ENCODE measurements at places on chromosomes 12 and 14.

DNA sequence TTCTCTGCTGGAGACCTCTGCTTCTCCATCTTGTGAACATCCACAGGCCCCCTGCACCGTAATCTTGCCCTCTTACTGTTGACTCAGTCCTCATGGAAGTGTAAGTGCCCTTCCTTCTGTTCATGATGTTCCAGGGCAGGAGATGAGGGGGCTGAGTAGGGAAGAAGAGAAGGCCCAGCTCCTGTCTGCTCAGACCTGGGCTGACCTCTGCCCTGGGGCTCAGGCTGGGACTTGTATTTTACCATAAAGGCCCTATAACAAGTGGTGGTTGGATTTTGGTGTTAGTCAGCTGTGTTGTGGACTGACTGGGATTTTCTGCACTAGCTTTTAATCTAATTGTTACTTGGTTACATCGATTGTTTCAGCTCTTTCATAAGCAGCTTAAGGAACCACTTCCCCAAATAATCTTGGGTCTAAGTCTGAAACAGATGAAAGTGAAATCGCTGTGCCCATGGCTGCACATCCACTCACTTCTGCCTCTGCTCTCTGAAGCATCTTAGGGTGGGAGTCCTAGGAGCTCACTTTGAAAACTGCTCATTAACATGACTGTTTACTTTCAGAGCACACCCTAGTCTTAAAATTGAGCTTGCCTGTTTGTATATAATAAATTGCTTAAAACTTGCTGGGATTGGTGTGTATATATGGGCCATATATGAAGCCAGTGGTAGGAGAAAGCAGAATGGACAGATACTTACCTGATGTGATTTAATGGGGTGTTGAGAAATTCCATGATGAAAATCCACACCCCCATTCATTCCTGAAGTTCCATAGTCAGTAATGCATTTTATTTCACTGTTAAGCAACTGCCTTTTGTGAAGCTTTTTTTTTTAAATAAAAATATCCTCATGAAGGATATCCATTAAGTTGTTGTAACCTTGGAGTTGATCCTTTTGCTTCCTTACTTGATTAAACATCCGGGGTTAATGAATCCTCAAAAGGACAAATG lies 17.7 kb downstream of the C12orf71 start:
- DNase-seq, result no peak

DNA sequence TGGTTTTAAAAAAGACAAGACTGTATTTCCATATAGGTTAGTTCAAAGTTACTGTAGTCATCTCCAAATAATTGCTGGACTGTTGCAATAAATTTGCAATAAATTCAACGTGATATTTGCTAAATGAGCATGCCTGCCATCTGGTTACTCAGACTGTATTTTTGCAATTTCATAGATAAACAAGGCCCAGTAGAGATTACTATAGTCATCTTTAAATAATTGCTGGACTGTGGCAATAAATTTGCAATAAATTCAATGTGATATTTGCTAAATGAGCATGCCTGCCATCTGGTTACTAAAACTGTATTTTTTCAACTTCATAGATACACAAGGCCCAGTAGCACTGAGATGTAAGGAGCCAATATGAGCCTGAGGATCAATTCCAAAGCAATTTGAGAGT lies 5.6 kb downstream of the NTN4 start:
- DNase-seq, result no peak

DNA sequence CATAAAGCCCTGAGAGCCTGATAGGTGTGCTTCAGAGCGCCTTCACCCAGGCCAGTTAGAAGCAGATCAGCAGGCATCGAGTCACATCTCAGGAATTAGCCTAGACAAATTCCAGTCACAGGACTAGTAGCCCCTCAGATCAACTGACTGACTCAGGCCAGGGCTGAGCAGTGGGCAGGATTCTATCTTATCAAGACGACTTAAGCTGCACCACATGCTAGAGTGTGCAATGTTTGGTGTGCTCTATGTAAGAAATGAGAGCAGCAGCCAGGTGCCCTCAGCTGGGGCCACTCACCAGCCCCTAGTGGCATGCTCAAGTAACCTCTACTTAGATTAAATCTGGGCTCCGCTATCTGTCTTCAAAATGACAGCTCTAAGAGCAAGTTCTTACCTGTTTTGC lies 19.7 kb upstream of the NGB start:
- DNase-seq, result no peak

DNA sequence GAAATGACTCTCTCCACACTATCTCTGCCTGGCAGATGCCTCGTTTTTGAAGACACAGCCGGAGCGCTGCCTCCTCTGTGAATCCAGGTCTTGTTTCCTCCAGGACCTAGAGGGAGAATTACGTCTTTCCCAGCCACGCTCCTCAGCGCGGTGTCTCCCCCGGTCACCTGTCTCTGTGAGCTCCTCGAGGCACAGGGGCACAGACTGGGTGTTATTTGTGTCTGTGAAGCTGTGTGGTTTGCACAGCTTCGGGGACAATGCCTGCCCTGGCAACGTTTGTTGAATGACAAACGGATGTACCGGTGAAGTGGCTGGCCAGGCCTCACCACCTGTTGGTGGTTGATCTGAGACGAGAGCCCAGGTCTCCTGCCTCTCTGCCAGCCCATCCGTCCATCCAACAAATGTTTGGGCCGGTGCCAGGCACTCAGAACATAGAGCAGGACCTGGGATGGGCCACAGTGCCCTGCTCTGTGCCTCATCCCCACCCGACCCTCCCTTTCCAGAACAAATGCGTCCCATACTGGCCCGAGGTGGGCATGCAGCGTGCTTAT lies 6.1 kb downstream of the PTPN6 start:
- peak; percentile 43 for DNase-seq

DNA sequence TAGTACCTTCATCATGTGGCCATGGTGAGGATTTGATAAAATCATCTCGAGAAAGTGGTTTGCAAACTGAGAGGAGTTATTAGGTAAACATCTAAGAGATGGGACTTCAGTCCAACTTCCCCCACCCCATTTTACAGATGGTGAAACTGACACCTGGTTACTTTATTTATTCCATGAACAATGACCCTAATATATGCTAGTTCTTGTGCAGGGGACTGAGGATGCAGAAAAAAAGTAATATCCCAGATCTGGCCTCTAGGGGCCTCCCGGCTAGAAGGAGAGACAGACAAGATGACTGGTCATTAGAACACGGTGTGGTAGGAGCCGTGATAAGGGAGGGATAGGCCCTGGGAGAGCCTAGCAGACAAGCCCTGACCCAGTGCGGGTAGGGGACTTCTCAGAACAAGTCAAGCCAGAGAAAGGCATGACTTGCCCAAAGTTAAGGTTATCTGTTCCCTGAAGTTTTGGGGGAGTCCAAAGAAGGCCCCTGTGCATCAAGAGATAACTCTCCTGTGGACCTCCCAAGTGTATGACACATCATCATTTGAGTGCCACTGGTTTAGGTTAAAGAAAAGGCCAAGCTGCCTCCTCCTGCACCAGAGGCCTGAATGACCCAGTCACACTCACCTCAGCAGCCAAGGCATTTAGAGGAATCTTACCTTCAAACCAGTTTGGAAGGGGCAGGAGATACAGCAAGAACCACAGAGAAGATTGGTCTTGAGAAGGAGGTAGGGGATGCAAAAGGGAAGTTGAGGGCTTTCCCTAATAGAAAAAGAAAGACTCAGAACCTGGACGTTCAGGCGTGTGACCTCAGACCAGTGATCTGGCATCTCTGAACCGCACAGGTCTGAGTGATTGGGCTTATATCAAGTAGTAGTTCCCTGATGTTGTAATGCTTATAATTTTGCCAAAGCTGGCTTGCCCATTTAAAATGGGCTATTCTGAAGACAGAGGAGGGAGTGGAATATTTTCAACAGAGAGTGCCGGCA lies 1.6 kb downstream of the CMKLR1 start:
- DNase-seq, result no peak

DNA sequence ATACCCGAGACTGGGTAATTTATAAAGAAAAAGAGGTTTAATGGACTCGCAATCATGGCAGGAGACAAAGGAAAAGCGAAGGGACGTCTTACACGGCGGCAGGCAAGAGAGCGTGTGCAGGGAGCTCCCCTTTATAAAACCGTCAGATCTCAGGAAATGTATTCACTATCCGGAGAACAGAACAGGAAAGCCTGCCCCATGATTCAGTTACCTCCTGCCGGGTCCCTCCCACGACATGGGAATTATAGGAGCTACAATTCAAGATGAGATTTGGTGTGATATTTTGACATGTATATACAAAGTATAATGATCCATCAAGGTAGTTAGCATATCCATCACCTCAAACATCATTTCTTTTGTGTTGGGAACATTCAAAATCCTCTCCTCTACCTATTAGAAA lies 2.3 kb upstream of the CDCA4 start:
- no peak for DNase-seq

DNA sequence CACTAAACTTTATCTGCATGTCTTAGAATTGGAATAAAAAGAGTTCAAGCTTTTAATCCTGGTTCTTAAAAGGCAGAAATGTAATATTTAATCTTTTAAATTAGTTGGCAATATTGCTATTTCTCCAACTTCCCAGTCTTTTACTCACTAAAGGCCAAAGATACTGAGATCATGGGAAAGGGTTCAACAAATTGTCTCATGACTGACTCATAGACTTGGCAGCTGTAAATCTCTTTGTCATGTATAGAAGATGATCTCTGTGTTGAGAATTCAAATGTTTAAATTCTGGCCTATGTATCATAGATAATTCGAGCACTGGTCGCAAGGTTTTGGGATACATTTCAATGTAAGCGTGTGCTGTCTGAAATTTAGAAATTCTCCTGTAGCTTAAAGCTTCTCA lies 40.1 kb upstream of the STRAP start:
- DNase-seq, result no peak

GRCh38 chr12:104023710-104024109 lies 26.3 kb downstream of the GLT8D2 start:
- no peak for DNase-seq

DNA sequence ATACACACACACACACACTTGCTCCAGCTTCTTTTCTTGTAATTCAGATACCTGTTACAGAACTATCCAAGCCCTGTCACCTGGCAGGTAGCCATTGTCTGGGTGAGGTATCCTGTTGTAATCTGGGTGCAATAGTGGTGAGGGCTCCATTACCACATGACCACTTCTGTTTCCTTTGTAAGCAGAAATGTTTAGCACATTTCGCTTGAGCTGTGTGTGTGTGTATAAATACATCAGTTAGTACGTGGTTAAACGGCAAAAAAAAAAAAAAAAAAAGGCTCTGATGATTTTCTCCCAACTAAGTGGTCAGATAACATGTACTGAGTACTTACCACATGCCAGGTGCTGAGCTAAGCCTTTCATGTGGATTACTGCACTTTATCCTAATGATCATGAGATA lies 129.3 kb upstream of the SSTR1 start:
- DNase-seq, result no peak

DNA sequence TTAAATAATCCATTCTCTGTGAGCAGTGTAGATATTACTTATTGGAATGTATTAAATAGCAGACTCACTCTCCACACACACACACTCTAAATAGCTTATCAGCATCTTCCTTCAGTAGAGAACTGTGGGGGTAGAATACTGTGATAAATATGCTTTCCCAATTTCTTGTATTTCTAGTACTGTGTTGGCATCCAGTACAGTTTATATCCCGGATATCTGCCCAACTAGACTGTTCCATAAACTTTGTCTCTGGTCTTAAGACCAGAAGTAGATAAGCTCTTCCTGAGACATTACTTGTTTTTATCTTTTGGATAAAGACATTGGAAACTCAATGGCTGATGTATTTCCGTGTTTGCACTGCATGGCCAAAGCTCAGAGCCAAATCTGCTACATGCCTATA lies 136.2 kb upstream of the PDZRN4 start:
- DNase-seq, result no peak
